GM10248 (cell line): ENCODE measurements at places on chromosomes 5 and 9.

DNA sequence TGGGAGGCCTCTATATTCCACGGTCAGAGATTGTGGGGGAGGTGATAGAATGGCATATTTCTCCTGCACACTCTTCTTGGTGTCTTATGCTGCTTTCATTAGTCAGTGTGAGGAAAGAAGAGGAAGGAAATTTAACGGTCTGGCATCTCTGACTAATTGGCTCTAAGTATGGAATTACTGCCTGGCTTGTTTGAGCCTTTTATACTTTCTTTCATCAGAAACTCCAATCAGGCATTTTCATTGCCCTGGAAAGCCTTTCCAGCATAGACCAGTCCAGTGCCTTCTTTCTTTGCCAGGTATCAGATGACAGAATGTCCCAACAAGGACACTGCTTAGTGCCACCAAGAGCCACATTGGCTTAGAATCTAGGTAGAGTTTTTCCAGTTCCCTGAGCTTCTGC, 30.2 kb downstream of the CYSTM1 start:
- no peak for DNase-seq

- DNase-seq: no peak
Measured at GRCh38 chr9:128211186-128211980, 8.2 kb downstream of the DNM1 start.

- no peak for DNase-seq
Measured at GRCh38 chr9:17894501-17895160, 315.8 kb downstream of the SH3GL2 start.

GRCh38 chr5:80399526-80400239, 8.2 kb upstream of the ZFYVE16 start:
- DNase-seq: peak; percentile 24

DNA sequence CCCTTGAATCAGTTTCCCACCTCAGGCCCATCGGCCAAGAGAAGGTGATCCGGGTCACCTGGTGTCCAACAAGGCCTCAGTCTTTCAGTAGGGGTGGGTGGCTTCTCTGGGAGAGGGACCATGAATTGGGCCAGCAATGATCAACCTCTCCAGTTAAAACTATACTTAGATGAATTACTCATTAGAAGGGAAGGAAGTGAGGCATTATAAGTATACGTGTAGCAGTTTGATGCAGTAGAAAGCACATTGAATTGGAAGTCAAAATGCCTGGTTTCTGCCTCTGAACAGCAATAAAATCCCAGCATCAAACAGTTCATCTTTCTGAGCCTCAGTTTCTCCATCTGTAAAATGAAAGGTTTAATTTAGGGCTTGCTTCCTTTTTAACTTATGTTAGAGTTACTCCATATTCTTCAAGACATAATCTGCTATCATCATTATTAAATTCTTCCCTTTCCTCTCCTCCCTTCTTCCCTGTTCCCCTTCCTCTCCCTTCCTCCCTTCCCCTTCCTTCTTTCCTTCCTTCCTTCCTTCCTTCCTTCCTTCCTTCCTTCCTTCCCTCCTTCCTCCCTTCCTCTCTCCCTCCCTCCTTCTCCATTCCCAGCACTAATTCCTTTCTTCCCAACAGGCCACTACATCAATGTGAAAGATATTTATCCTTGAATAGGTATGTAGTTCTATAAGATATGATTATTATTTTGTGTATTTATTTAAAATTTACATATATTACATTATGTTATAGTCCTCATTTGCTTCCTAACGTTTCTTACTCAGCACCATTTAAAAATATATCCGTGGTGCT, 18.6 kb upstream of the TMEM174 start:
- no peak for DNase-seq

GRCh38 chr5:178466342-178466741, 123.9 kb downstream of the COL23A1 start:
- DNase-seq: no peak

- DNase-seq: no peak
Measured at GRCh38 chr5:38166832-38167231, 91.5 kb upstream of the EGFLAM start.

DNA sequence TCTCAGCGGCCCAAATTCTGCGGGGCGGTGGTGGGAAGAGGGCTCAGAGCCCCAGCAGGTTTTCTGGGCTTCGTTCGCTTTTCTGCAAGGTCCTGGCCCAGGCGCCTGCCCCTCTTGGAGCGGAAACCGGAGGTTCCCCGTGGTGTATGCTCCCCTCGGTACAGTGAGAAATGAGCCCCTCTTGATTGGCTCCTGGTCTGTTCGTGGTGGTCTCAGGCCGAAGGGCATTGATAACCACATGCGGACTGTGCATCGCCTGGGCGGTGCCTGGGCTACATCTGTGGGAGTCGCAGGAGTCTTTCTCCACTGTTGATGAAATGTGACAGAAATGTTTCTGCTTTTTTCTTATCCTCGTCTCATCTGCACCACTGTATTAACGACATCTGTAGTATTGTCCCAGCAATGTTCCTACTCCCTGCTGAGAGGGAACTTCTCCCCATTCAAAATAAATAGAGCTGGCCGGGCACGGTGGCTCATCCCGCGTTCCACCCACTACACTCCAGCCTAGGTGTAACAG, 682 bp downstream of the MAN1B1 start:
- DNase-seq: no peak

DNA sequence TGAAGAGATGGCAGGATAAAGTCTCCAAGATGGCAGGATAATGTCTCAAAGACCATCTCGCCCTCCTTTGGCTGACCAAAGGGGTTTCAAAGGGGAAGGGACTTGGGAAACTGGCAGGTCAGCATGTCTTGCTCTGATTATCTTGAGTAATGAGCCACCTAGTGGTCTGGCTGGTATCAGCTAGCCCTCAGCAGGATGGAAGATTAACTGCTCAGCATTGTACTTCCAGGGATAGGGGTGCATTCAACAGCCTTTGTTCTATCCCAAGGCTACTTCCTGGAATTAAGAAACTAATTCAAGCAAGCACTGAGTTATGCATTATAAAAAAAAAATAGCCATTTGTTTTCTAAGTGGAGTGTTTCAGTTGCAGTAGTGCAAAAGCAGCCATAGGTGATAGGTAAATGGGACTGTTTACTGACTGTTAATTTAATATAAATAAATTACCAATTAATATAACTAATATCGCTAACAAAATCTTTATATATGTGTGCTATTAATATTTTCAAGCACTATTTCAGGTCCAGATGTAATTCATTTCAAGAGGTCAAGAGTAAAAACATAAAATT, 555.5 kb downstream of the CDH9 start:
- DNase-seq: peak; percentile 26

DNA sequence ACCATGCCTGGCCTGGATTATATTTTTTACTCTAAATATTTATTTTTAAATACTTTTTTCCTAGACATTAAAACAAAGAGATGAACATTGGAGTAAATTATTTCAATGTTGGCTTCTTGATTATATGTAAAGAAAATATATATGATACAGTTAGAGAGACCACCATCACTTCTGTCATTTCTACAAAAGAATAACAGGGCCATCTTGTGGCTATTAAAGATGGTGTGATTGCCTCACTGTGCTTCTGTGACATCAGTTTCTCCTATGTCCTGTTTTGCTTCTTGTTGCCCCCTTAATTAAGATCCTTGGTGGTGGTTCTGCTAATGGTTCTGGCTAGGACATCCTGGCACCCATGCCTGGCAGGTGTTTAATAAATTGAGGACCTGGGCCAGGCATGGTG, 32.9 kb downstream of the NDFIP1 start:
- DNase-seq: no peak

GRCh38 chr5:55220433-55221185, 6.5 kb downstream of the MCIDAS start:
- no peak for DNase-seq

DNA sequence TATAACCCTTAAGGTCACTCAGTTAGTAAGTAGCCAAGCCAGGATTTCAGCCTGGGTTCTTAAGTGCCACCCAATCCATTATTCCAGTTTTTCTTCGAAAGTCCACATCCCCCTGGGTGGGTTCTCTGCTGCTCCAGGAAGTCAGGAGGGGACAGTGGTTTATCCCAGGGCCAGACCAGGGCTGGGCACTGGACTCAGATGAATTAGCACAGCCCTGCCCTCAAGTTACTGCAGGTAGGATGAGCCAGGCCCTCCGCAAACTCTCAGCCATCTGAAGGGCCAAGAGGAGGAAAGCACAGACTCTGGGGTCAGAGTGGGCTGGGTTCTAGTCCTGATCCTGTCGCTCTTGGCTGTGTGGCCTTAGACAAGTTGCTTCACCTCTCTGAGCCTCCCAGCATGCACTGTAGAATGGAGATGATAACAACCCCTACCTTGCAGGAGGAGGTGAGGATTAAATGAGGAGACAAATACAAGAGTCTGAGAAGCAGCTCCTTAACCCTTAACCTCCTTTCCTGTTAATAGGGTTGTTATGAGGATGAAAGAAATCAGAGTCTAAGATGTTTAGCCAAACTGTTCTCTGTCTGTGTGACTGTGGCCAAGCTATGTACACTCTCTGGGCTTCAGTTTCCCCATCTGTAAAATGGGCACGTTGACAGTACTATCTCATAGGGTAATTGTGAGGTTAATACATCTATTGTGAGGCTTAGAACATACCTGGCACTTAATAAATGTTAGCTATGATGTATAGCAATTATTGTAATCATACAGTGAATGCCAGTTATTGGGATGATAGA, 6.8 kb upstream of the NEURL1B start:
- no peak for DNase-seq

DNA sequence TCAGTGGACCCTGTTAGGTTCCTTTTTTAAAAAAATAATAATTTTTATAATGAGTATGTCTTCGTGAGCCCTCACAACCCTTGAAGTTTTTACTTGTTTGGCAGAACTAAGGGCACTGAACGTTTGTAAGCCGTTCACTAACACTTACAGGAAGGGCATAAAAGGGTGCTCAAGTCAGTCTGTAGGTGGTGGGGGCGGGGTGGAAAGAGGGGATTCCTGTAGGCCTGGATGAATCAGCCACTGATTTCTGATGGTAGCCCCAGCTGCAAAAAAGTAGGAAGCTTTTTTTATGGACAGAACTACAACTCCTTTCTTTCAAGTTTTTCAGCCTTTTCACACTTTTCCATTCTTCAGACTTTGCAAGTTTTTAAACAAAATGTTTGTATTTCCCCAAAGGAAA, 35.8 kb downstream of the PIK3R1 start:
- peak; percentile 30 for DNase-seq

- DNase-seq: no peak
Measured at GRCh38 chr9:107932601-107933000, 443.0 kb upstream of the KLF4 start.

- DNase-seq: no peak
Measured at GRCh38 chr5:150531686-150532085, 23.8 kb downstream of the NDST1 start.

- peak; percentile 95 for DNase-seq
Measured at GRCh38 chr9:132079391-132080091, at the start of gene MED27. Gene MED27, minus strand, starts transcription at chr9:132079867. Its CDS starts 23 bp downstream, at chr9:132079844.

GRCh38 chr5:169647566-169647965, 10.5 kb downstream of the DOCK2 start:
- DNase-seq: peak; percentile 48

- peak; percentile 63 for DNase-seq
Measured at GRCh38 chr5:72611118-72611730, 104.0 kb upstream of the ZNF366 start.

DNA sequence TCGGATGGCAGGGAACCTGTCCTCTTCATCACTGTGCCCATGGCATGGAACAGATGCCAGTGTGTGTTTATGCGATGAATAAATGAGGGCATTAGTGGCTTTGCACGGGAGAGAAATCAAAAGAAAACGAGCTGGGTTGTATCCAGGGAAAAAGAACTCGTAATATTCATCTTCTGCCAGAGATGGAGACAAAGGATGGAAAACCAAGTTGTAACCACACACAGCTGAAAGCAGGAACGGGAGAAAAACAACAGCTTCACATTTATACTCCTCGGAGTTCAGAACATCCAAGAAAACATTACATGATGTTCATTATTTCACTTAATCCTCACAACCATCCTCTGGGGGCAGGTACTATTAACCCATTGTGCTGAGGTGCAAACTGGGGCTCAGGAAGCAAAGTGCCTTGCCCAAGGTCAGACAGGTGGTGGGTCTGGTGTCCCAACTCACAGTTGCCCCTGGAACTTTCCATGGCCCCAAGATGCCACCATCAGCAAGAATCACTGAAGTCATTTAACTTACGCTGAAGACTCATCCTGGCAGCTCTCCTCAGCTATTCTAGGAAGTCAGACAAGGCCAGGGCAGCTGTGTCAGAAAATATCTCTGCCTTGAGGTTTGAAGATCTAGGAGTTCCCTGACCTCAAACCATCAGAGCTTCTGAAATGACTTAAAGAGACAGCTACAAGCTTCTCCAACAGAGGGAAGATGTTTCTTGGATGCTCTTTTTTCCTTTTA, 250.4 kb downstream of the NSG2 start:
- no peak for DNase-seq

GRCh38 chr9:132062806-132063205, 16.9 kb downstream of the MED27 start:
- no peak for DNase-seq

DNA sequence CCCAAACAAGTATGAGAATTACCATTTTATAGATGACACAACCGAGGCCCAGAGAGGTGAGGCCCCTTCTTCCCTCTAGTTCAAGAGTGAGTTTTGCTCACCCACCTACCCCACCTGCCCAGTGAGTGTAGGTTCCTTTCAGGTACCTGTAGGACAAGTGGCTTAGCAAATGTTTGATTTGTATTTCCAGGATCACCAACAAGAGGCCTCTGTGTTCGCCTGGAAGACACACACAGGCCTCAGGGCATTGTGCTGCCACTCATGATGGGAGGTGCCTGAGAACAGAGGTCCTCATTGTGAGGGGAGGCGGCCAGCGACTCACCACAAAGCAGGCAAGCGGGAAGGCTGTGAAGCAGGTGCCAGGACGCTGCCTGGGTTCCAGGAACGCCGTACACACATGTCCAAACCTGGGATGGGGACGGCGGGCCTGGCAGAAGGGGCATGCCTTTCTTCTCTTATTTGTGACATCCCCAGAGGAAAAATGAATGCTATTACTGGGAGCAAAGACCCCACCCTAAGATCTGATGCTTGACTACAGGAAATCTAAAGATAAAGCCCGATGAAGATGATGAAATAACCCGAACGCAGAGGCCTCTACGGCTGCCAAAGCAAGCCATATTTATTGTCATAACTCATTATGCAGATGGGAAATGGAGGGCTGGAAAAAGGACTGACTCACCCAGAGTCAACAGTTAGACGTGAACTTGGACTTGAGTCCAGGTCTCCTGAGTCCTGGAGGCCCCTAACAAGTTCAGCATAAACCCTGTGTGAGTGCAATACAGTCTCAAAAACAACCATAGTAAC, 60.2 kb upstream of the SLC25A51 start:
- DNase-seq: no peak

- no peak for DNase-seq
Measured at GRCh38 chr5:95924720-95925377, 36.8 kb downstream of the ELL2 start.

GRCh38 chr5:59553992-59554391, 339.5 kb downstream of the PDE4D start:
- no peak for DNase-seq

DNA sequence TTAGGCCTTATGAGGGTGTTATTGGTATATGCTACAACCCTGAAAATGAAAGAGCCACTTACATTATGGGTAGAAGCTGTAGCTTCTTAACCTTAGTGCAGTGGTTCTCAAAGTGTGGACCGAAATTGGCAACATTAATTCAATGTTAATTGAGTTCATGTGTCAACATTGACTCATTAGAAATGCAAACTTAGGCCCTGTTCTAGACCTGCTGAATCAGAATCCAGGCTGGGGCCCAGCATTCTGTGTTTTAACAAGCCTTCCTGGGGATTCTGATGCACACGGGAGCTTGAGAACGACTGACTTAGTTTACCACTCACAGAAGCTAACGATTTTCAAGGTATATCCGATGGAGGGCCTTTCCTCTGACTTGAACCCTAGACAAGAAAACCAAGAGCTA, 7.3 kb downstream of the VLDLR start:
- no peak for DNase-seq

- DNase-seq: no peak
Measured at GRCh38 chr9:138074516-138074915, 196.9 kb downstream of the CACNA1B start.
